Cortex of kidney (tissue), 1 donor: ENCODE measurements at places on chromosomes 3 and 15.

GRCh38 chr15:50135031-50135551 is 16.1 kb upstream of the ATP8B4 start:
- DNase-seq, result no peak

DNA sequence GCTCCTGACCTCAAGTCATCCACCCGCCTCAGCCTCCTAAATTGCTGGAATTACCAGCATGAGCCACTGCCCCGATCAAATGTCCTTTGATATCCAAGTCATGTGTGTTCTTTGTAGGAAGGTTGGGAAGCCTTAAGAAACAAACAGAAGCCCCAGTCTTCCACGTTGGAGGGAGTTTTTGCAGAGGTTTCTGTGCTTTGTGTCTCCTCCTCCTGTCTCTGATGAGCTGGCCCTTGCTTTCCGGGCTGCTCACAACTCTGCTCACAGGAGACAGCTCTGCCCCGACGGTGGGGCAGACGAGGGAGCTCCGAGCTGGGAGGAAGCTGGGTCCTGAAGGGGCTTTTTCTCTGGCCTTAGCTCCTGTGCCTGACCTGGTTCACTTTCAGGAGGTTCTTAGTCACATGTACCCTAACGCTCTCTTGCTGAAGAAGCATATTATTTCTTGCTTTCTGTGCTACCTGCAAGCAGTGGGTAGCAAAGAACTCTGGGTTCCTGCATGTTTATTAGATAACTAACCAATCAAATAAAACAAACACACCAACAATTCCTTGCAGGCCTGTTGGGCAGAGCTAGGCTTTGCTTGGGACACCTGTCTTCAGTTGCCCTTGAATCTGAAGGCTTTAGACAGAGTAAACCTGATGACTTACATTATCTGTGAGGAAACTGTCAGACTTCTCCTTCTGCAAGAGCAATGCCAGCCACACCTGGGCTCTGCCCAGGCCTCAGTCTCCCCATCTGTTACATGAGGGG is 52.6 kb upstream of the SMAD6 start:
- DNase-seq, result no peak

GRCh38 chr3:196287090-196287439 is 461 bp downstream of the PCYT1A start:
- DNase-seq, result no peak

DNA sequence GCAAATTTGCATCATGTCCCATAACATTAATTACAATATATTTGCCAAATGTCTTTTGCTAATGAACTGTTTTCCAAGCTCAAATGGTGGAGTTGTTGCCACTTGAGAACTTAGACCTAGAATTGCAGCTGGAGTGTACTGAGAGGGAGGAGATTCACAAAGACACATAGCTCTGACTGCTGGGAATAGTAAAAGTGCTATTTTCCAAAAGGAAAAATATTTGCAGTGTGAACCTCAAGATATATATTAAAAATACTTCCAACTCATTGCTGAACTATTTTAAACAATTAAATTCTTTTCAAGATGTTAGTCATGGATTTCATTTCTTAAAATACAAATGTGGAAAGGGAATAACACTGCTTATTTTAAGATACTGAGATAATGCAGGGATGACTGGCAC is 666.8 kb upstream of the ARPP21 start:
- DNase-seq, result no peak

GRCh38 chr3:171809861-171810628 is at the start of gene PLD1:
TSS of gene PLD1 (minus strand) at chr3:171810483. CDS start at chr3:171738051, 72,432 bp downstream.
- no peak for DNase-seq

- no peak for DNase-seq
Measured at GRCh38 chr3:141170678-141171295, 60.8 kb upstream of the PXYLP1 start.

GRCh38 chr3:131543714-131544113 is 40.9 kb upstream of the MRPL3 start:
- DNase-seq, result no peak

GRCh38 chr3:69542805-69543429 is 157.0 kb upstream of the FRMD4B start:
- DNase-seq, result no peak

GRCh38 chr3:145971186-145971585 is 189.8 kb downstream of the PLOD2 start:
- no peak for DNase-seq

- no peak for DNase-seq
Measured at GRCh38 chr15:40933517-40933902, 4.4 kb downstream of the DLL4 start.

DNA sequence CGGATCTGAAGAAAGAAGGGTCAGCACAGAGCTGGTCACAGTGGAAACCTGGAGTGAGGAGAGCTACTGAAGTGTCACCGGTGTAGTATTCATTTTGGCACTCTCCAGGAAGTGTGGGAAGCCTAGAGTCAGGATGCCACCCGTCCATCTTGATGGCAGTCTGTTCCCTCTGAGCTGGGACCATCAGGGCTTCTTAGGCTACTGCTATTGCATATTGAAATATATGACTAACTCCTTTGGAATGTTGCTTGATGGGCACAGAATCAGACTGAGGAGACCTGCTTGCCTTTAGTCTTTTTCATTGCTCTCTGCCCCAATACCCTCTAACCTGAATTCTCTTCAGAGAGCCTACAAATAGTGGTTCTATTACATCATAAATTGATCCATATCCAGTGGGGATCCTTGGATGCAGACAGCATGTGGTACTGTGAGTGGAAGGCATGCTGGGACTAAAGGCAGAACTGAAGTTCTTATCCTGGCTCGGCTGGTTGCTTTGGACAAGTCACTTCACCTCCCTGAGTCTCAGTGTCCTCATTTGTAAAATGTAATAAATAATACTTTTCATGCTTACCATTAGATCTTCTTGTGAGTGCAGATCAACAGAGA is 143.5 kb downstream of the PDE8A start:
- DNase-seq, result no peak

GRCh38 chr15:59306520-59307164 is 66.0 kb downstream of the MYO1E start:
- no peak for DNase-seq

DNA sequence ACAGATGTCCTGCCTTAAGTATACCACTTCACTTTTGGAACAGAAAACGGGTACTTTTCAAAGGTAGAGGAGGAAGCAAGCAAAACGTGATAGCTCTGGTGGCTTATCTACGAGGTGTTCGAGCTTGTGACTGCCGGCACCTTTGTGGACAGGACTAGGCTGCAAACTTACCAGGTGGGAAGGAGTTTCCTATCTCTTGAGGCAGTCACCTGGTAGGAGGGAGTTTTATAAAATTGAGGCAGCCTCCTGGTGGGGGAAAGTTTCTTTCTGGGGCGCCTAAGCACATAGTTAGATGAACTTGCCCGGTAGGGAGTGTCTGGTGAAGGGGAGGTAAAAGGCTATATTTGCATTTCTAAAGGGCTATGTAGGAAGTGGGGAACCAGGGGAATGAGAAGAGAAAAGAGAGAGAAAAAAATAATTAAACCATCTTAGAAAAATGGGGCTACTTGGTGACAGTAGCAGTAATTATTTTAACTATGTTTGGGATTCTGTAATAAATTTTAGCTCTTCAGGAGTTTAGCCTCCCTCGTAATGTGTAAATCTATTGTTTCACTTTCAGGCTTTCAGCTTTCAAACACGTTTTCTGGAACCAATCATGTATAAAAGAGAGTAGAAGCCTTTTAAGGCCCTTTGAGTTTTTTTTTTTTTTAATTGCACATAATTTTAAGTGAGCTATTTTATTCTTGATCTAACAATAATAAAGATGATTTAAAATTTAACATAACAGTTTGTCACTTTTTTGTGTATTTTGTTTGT is 131.0 kb downstream of the IL5RA start:
- DNase-seq, result no peak

DNA sequence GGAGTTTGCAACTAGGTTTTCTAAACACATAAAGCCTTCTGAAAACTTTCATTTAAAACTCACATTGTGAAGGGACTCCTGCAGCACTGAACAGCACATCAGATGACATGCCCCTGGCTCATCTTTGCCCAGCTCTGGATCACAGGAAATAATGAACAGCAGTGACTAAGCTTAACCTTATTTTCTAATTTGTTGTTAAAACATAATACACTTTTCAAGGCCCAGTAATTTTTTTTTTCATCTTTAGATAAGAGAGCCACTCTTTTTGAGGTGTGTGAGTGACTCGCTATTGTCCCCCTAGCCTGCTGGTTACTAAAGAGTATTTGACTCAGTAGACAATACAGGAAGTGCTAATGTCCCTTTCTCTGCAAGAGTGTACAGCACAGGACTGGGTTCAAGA is 204.0 kb downstream of the OSBPL10 start:
- DNase-seq, result no peak

GRCh38 chr3:58383904-58384303 is 49.7 kb downstream of the PDHB start:
- no peak for DNase-seq

DNA sequence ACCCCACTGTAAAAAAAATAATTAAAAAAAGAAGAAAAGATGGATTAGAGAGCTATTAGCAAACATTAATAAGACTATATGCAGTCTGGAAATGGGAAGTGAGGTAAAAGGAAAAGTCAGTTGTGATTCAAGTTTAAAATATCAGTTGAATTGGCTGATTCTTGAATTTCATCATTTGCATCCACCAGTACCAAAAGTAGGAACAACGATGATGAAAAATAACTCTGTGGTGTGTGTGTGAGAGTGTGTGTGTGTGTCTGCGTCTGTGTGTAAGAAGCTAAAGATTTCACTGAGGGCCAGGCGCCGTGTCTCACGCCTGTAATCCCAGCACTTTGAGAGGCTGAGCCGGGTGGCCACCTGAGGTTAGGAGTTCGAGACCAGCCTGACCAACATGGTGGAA is 56.0 kb upstream of the SLC4A7 start:
- DNase-seq, result no peak

GRCh38 chr15:50890751-50891150 is 17.7 kb upstream of the AP4E1 start:
- no peak for DNase-seq

GRCh38 chr3:134636406-134636805 is 14.4 kb downstream of the KY start:
- DNase-seq, result no peak

DNA sequence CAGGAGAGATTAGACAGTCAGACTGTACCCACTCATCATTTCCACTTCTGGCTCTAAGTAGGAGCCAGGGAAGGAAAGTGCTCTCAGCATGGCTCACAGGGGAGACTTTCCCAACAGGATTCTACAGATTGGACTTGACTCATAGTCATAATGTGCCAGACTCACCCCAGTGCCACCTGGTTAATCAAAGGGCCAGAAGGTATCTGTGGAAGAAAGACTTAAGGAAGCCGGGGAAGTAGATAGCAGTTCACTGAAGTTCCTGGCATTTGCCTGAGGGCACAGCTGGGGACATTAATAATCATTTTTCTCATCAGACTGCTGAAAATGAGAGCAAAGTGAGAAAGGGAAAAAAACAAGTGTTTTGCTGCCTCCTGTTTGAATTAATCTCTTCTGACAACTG is 717.5 kb downstream of the TUSC7 start:
- DNase-seq, result no peak
